ENCODE measurements at places on chromosomes 5 and 9. TPM values are rescaled to one million over a fixed set of nuclear protein-coding genes. Genes with fewer than 3 reads are reported as not detected.

FGF1 gene
- total RNA-seq = not detected

MAPKAP1 gene
- 72.1 TPM for total RNA-seq

NR2F1 gene
- not detected for total RNA-seq

CTNND2 gene
- total RNA-seq = not detected

FOXI1 gene
- total RNA-seq = not detected

SH3TC2 gene
- not detected for total RNA-seq

F2RL2 gene
- not detected for total RNA-seq

SPOCK1 gene
- total RNA-seq = not detected

- no peak for DNase-seq
Observed at GRCh38 chr9:132016456-132016855, 63.2 kb downstream of the MED27 start.

DNA sequence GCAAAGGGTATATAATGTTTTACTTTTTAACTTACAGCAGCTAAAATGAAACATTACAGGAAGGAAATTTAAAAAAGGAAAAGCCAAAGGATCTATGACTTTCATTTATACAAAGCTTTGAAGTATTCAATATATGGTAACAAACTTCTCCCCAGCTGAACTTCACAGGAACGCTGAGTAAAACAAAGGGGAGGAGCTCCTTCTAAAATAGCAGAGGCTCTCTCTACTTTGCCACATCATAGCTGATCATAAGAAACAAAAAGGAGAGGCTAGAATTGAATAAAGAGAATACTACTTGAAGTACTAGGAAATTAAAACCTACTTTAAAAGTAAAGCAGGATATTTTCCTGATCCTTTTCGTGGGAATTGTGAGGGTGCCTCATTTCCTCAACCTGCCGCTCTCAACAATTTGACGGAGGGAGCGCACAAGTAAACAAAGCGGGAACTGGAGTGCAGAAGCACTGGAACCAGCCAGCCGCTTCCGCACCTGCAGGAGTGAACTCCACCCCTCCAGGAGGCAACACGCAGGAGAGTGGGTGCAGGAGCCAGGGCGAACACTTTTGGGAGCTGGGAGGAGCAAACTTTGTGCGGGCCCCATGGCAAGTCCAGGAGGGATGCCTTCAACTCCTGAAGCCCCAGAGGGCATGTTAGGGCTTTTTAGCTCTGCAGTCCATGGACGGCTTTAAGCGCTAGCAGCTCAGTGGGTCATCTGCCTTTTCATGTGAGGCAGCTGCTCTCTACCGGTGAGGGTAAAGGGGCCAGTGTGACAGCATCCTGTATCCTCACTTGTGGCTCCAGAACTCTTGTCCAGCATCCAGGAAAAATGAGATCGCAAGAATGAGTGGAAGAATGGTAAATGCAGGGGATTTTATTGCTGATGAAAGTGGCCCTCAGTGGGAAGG is 757.4 kb downstream of the PTPRD start:
- H3K36me3 ChIP-seq = no peaks in the 10 kb centered on the region
- no peak overlapping the region for H3K27ac ChIP-seq
- no peak overlapping the region for H3K4me3 ChIP-seq
- H3K4me1 ChIP-seq = no peaks in the 10 kb centered on the region
- no peak for DNase-seq

DNA sequence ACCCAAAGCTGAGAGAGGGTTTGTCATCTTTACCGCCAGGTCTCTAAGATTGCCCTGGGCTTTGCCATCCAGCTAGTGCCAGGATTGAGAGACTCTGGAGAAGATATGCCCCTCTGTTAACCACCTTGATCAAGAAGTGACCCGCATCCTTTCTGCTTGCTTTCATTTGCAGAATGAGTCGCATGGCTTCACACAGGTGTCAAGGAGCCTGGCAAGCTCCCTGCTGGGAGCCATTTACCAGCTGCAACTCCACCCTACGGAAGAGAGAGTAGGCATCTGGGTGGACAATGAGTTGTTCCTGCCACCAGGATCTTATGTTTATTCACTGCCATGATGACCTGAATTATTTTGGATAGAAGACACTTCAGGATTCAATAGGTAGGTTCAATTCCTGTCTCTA is 43.0 kb downstream of the HSD17B3 start:
- DNase-seq = no peak
- no peak overlapping the region for H3K4me3 ChIP-seq
- no peaks in the 10 kb centered on the region for H3K27me3 ChIP-seq
- no peak overlapping the region for H3K27ac ChIP-seq

- no peaks in the 10 kb centered on the region for H3K4me1 ChIP-seq
- no peaks in the 10 kb centered on the region for H3K27me3 ChIP-seq
- no peak for DNase-seq
- H3K36me3 ChIP-seq = no peaks in the 10 kb centered on the region
Observed at GRCh38 chr5:107696080-107696479, 25.3 kb upstream of the EFNA5 start.

- H3K27me3 ChIP-seq = no peaks in the 10 kb centered on the region
- no peak overlapping the region for H3K27ac ChIP-seq
- no peak for DNase-seq
- H3K4me3 ChIP-seq = no peak overlapping the region
- H3K4me1 ChIP-seq = no peaks in the 10 kb centered on the region
- peaks cover 38% of the 10 kb centered on the region for H3K36me3 ChIP-seq
Observed at GRCh38 chr5:41748631-41749030, 121.6 kb downstream of the OXCT1 start.

- no peak overlapping the region for H3K27ac ChIP-seq
- no peak for DNase-seq
- H3K27me3 ChIP-seq = no peaks in the 10 kb centered on the region
- no peaks in the 10 kb centered on the region for H3K36me3 ChIP-seq
- H3K4me3 ChIP-seq = no peak overlapping the region
Observed at GRCh38 chr9:113247640-113248039, 26.3 kb downstream of the SLC31A1 start.

GRCh38 chr9:131530546-131530919 is 530 bp downstream of the UCK1 start:
- peaks cover 23% of the 10 kb centered on the region for H3K4me1 ChIP-seq
- DNase-seq = peak; percentile 36
- peaks cover 32% of the 10 kb centered on the region for H3K36me3 ChIP-seq
- H3K27me3 ChIP-seq = no peaks in the 10 kb centered on the region
- peak overlapping the region; percentile 18 for H3K27ac ChIP-seq
- peak overlapping the region; percentile 70 for H3K4me3 ChIP-seq

GRCh38 chr5:148855249-148856008 is 29.0 kb downstream of the ADRB2 start:
- H3K4me3 ChIP-seq = no peak overlapping the region
- H3K36me3 ChIP-seq = no peaks in the 10 kb centered on the region
- no peaks in the 10 kb centered on the region for H3K27me3 ChIP-seq
- peaks cover 28% of the 10 kb centered on the region for H3K4me1 ChIP-seq

GRCh38 chr5:180084638-180085561 is 13.3 kb upstream of the RNF130 start:
- no peaks in the 10 kb centered on the region for H3K36me3 ChIP-seq
- no peaks in the 10 kb centered on the region for H3K4me1 ChIP-seq
- no peak overlapping the region for H3K27ac ChIP-seq
- H3K4me3 ChIP-seq = no peak overlapping the region

- no peak overlapping the region for H3K27ac ChIP-seq
- H3K4me3 ChIP-seq = no peak overlapping the region
- no peaks in the 10 kb centered on the region for H3K4me1 ChIP-seq
- H3K27me3 ChIP-seq = no peaks in the 10 kb centered on the region
- no peak for DNase-seq
Observed at GRCh38 chr9:87609486-87609885, 111.8 kb downstream of the DAPK1 start.

- no peak for DNase-seq
- no peak overlapping the region for H3K4me3 ChIP-seq
- H3K27ac ChIP-seq = no peak overlapping the region
- no peaks in the 10 kb centered on the region for H3K36me3 ChIP-seq
- no peaks in the 10 kb centered on the region for H3K27me3 ChIP-seq
- no peaks in the 10 kb centered on the region for H3K4me1 ChIP-seq
Observed at GRCh38 chr5:5344606-5345005, 77.9 kb upstream of the ICE1 start.

GRCh38 chr9:27717991-27718390 is 144.7 kb upstream of the C9orf72 start:
- no peak overlapping the region for H3K4me3 ChIP-seq
- H3K4me1 ChIP-seq = no peaks in the 10 kb centered on the region
- peaks cover 3% of the 10 kb centered on the region for H3K27me3 ChIP-seq
- no peaks in the 10 kb centered on the region for H3K36me3 ChIP-seq

- DNase-seq = no peak
- no peaks in the 10 kb centered on the region for H3K4me1 ChIP-seq
- H3K4me3 ChIP-seq = no peak overlapping the region
- no peak overlapping the region for H3K27ac ChIP-seq
- H3K27me3 ChIP-seq = no peaks in the 10 kb centered on the region
Observed at GRCh38 chr5:2847608-2848007, 96.1 kb upstream of the IRX2 start.

DNA sequence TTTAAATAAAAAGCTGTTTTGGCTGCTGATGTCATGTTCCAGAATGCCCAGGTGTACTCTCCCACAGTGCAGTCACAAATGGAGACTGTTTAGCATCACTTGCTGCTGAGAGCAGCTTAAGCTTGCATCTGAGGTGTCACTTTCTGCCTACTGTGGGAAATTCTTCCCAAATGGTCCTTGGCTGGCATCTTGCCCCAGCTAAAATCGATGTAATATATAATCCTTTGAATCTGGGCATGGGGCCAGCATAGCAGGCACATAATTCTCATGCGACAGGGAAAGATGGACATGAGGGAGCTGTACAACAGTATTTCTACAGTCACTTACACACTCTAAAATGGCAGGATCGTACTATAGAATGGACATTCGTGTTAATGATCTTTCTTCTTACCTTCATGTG is 144.3 kb downstream of the MACIR start:
- no peaks in the 10 kb centered on the region for H3K36me3 ChIP-seq
- H3K27ac ChIP-seq = no peak overlapping the region
- DNase-seq = no peak
- no peaks in the 10 kb centered on the region for H3K4me1 ChIP-seq

DNA sequence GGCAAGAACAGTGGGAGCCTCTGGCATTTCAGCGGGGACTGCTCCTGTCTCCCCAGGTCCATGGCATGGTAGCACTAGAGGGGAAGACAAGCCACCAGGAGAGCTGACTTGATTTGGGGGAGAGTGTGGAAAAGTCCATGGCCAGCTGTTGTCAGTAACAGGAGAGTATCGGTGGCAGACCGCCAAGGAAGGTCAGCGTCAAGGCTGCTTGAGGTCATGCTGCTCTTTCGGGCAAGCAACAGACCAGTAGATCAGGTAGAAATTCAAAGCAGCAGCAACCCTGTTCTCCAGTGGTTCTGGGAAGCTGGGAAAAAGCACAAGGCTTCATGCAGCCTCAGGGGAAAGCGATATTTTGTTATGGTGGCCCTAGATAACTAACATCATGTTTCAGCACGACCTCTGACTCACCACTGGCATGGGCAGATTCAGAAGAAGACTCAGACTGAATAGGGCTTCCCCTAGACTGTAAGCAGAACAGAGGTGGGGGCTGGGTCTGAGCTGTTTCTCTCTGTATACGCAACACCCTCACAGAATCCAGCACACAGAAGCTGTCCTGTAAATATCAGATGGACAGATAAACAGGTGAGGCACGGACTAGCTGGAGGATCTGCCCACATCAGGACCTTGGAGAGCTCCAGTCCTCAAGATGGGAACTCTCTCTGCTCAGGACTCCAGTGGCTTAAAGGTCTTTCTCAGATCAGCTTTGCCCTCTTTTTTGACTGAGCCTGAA is 35.2 kb upstream of the PLEKHG4B start:
- no peak overlapping the region for H3K4me3 ChIP-seq
- peaks cover 4% of the 10 kb centered on the region for H3K4me1 ChIP-seq
- H3K27ac ChIP-seq = no peak overlapping the region
- peaks cover 21% of the 10 kb centered on the region for H3K27me3 ChIP-seq

- no peak for DNase-seq
- H3K36me3 ChIP-seq = no peaks in the 10 kb centered on the region
- H3K4me3 ChIP-seq = no peak overlapping the region
- no peak overlapping the region for H3K27ac ChIP-seq
- H3K4me1 ChIP-seq = peaks cover 8% of the 10 kb centered on the region
Observed at GRCh38 chr5:178587763-178588611, 2.2 kb downstream of the COL23A1 start.
